ENCODE measurements at places on chromosomes 6 and 20.

GRCh38 chr6:41404182-41404845 lies 68.9 kb downstream of the NCR2 start:
- DNase-seq: no peak

DNA sequence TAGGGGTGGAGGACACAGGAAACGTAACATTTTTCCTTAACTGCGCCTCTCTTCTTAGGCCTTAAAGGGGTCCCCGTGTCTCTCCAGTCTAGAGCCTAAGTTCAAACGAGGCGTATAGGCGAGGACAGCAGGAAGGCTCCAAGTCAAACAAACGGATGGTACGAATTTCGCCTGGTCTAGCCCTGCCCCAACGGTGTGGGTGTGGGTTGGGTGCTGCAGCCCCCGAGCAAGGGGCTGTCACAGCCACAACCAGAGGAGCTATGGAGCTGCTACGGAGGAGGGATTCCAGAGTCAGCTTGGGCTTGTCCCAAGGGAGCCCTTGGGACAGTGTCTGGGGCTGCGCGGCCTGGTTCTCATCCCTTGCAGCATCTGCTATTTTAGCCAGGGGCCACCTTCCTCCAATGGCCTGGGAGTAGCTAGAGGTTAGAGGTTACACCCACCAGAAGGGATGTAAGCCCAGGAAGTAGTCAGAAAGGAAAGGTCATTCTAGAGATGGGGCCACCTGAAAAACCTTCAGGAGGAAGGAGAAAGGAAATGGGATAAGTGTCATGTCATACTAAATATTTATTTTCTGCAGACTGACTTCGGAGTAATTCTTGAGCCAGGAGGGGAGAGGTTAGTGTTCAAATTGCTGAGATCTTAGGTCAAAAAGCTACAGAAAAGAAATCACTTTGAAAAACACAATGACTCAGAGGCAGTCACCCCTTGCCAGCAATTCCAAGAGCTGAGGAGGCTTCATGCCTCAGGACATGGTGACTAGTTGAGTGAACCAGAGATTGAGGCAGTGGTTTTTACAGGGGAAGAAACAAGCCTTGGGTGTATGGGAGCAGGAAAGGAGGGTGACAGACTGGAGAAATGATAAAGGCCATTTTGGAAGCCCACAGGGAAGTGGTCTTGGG lies 21.7 kb downstream of the VPS52 start:
- DNase-seq: no peak

DNA sequence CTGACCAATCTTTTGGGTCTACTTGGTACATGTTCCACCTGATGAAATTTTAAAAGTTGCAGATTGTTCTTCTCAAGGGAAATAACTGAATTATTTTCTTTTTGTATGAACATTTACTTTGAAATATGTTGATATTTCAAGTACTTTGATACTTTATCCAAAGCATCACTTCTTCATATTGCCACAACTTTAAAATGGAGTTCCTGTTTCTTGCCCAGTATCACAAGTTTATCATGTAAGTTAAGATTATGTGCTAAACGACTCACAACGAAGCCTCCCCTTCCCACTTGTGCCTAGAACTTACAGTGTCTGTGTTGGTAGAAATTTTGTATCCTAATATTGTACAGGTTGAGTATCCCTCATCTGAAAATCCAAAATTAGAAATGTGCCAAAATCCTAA lies 108.4 kb downstream of the ARID1B start:
- no peak for DNase-seq

- DNase-seq: no peak
Measured at GRCh38 chr20:55579802-55580201, 425.5 kb downstream of the CBLN4 start.

- no peak for DNase-seq
Measured at GRCh38 chr6:126618639-126619343, 278.9 kb downstream of the CENPW start.

DNA sequence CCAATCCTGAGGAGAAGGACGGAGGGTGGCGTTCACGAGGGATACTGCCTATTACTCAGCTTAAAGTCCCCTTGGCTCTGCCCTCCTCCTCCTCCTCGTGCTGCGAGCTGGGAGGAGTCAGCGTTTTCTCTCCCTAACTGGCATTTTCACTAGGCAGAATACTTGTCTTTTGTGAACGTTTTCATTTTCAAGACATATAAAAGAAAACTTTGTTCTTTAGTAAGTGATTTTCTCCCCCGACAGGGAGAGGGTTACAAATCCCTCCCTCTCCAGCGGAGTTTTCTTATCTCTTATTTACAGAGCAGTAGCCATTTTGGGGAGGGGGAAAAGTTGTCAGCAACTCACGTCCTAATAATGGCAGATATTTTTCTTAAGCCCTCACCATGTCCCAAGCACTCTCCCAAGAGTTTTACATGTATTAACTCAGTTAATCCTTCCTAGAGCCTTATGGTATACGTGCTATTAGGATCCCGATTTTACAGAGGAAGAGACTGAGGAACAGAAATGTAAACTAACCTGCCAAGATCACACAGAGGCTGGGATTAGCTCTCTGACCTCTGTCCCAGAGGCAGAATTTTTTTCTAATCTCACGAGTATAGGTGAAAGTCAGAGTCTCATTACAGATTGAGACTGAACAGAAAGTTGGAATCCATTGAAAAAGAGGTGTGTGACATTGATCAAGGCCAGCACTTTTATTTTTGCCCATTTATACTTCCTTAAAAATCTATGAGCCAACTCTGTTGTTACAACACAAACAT lies 30.0 kb upstream of the ZNF217 start:
- peak; percentile 82 for DNase-seq

DNA sequence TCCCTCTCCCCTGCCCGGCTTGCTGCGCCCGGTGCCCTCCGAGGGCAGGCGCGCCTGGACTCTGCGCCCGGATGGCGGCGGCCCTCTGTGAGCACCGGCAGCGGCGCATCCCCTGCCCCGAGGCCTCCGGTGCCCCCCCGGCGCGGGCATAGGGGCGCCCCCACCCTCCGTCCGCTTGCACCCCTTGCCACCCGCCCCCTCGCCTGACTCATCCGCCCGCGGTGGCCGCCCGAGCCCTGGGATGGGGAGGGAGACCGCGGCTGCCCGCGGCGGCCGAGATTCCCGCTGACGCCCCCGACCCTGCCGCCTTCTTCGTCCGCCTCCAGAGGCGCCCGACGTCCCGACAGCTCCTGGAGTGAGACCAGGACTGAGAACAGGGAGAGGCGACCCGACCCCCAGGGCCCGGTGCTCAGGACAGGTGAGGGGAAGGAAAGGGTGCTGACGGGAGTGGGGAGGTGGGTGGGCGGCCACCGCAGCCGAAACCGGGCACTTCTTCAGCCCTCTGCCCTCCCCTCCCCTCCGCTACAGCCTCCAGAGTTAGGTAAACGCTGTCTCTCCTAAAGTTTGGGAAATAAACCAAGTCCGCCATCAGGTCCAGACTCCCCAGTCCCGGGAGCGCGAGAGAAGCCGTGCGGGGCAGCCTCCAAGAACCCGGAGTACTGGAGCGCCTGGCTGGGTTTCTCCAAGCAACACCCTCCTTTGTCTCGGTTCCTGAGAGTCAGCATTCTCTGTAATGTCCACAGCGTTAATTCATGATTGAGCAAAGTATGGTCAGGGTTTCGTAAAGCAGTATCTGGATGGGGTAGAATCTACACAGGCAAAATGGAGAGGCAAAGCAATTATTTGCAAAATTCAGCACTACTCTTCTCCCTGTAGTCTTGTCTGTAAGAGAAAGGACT lies 539 bp downstream of the TMEM200A start:
- no peak for DNase-seq

DNA sequence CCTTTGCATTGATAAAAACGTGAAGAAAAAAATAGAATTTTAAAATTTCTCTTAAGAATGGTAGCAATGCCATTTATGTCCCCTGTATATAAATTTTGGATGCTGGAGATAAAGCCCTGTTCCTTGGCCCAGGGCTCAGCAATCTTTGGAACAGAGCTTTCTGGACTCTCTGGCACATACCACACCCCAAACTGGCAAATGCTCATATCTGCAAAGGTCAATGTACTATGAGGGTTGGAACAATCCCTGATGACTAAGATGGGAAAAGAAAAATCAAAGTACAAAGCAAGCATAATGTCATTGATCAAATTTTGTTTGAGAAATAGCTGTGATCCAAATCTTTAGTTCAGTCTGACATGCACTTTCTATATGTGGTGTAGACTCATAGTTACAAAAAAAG lies 158.1 kb upstream of the HCRTR2 start:
- no peak for DNase-seq

GRCh38 chr20:60473211-60473610 lies 515.0 kb downstream of the CDH26 start:
- DNase-seq: no peak

DNA sequence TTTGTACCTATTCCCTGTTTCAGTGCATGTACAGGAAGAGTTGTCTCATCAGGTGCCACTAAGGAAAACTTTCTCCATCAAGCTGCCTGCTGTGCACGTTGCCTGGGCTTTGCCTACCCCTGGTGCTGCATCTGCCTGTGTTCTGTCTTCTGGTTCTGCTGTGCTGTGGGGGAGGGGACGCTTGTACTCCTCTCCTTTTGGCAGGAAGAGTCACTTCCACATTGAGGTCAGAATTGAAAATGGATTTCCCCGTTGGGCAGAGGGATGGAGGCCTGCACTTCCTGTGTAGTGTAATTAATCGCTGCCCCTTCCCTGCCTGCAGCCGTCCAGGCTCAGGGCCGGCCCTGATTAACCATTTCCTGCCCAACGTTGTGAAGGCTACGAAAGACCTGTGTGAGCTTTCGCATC lies 153.3 kb downstream of the SCML4 start:
- peak; percentile 14 for DNase-seq

GRCh38 chr20:45469336-45470261 lies at the start of gene WFDC2:
TSS of gene WFDC2 (plus strand) at chr20:45469753. CDS start at chr20:45469782, 29 bp downstream.
- DNase-seq: no peak

All from T47D (cell line).